ENCODE measurements at places on chromosomes 2 and 18.

DNA sequence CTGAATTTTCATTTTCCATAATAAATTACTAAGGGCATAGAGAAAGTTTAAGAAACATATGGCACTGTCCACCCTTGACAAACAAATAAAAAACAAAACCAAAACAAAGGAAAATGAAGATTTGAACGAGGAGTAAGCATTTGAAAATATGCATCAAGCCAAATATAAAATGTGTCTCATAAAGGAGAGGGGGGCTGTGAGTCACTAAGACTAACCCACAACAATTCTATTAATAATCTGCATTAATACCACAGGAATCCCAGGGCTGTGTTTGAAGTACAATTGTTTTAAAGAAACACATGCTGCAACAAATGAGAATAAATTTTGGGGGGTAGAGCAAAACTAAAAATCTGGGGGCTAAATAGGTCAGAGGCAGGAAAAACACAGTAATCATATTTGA, 53.8 kb upstream of the STK17B start:
- no peak for DNase-seq

DNA sequence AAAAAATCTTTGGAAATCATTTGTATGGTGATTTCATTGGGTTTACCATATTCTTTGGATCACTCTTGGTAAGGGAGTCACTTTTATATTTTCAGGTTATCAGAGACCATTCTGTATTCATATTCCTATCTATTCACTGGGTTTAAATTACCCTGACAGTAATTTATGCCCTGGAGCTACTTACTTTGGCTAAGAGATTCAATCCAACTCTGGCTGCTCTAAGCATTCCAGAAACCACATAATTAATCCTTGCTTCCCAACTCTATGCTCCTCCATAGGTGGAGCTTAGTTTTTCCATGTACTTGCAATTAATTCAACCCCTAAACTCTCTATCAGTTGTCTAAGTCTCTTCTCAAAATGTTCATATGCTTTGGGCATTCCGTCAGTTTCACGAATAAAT, 336.3 kb downstream of the AGPS start:
- no peak for DNase-seq

DNA sequence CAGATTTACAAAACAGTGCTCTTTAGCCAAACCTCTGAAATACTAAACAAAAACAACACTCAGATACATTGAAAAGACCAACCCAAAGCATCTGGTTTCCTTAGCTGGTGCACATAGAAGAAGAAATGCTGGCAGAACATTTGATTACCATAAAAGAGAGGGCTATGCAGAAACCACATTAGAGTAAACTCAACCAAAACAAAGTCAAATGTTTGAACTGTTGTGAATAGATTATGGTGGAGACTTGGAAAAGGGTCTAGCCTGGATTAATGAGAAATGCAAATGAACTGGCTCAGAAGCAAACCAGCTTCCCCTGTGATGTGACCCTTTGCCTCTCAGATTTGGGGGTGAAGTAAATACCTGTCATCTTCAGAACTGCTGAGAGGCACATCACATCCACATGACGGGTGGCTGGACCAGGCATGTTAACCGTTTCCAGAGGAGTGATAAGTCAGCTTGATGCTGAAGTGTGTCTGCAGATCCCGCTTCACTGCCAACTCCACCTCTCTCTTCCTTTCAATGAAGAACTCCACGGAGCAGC, 153.0 kb downstream of the NRP2 start:
- DNase-seq: no peak

DNA sequence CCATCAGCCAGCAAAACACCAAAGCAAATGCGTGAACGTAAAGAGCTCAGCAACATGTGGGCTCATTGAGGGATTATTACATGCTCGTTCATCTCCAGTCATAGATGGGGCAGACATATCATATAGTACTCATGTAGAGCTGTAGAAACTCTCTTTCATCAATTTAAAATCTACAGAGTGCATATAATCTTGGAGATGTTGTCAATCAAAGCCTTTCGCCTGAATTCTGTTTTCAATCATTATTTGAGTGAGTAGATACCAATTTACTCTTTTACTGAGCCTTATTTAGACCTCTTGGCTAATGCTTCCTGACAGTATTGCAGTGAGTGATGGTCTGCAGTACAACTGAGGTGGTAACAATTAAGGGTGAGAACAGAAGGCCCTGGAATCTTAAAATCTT, 7.0 kb downstream of the RIT2 start:
- DNase-seq: no peak

DNA sequence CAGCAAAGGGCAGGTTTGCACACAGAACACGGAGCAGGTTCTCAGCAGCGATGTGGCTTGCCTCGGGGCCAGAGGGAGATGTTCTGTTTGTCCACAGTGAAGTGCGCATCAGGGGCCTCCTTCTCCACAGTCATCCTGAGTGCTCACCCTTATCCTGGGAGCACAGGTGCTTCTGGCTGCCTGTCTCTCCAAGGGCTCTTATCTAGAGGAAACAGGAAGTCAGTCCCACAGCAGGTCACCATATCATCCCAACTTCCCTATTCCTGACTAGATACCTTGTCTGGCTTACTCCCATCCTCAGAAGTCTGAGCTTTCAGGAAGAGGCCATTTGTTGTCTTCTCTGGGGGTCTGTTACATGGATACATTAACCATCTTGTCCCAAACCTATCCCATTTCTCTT, at the start of gene CD207:
CD207 (minus strand) TSS at position 174 of the 400 bp plus-strand sequence; CDS start at position 134, 40 bp downstream.
- no peak for DNase-seq

DNA sequence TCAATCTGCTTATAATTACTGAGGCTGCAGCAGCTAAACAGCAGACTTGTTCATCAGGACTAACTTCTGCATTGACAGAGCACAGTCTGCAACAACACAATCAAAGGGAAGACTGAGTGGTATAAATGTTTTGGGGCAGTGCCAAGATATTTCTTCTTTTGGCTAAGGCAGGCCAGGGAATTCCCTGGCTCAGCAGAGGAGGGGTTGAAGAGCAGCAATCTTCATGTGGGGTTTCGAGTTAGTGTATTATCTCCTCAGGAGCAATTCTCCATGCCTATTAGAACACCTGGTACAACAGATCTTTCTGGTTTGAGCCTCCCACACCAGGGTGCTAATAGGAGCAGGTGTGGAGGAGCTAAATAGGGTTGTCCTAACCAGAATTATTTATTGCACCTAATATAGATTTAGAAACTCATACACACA, 103.0 kb upstream of the STK17B start:
- DNase-seq: peak; percentile 89

DNA sequence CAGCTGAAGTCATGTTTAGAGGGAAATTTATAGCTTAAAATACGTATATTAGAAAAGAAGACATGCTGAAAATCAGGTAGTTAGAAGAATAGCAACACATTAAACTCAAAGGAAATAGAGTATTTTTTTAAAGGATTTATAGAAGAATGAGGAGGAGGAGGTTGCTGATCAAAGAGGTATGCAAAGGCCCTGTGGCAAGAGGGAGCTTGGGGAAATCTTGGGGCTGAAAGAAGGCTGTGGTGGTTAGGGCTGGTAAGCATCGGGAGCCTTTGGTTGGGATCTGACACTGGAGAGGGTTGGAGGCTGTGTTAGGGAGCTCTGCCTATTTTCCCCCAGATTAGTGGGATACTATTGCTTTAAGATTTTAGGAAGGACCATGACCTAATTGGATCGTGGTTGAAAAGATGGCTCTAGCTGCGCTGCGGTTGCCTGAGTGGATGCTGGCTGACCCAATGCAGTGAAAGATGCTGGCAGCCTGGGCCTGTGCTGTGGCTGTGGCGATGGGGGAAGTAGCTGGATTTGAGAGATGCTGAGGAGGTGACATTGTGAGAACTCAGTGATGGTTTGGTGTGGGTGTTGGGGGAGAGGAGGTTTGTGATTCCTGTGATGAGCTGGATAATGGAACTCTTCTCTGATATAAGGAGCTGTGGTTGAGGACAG, 11.7 kb downstream of the DGKD start:
- no peak for DNase-seq

GRCh38 chr18:13259701-13260100, 41.1 kb downstream of the LDLRAD4 start:
- no peak for DNase-seq

GRCh38 chr2:29615183-29615582, 306.2 kb downstream of the ALK start:
- DNase-seq: no peak

- no peak for DNase-seq
These were observed 4.5 kb downstream of the STK17B start for GRCh38 chr2:196166876-196167275.

DNA sequence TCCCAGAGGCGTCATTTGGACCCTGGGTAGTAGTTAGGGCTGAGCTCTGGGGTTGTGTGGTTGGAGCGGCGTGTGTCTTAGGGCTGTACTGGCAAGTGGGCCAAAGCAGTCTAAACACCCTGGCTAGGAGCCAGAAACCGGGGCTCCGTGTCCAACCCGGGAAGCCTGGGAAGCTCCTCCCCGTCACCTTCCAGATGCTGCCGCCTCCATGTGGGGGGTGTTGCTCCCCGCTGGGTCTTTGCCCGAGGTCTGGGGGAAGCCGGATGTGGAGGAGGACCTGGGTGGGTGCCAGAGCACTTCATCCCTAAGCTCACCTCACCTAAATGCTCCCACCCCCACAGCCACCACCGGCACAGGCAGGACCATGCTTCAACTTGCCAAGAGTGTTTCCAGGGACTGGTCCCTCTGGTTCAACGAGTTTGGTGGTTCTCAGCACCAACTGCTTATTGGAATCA, 25.4 kb downstream of the TET3 start:
- DNase-seq: peak; percentile 98

DNA sequence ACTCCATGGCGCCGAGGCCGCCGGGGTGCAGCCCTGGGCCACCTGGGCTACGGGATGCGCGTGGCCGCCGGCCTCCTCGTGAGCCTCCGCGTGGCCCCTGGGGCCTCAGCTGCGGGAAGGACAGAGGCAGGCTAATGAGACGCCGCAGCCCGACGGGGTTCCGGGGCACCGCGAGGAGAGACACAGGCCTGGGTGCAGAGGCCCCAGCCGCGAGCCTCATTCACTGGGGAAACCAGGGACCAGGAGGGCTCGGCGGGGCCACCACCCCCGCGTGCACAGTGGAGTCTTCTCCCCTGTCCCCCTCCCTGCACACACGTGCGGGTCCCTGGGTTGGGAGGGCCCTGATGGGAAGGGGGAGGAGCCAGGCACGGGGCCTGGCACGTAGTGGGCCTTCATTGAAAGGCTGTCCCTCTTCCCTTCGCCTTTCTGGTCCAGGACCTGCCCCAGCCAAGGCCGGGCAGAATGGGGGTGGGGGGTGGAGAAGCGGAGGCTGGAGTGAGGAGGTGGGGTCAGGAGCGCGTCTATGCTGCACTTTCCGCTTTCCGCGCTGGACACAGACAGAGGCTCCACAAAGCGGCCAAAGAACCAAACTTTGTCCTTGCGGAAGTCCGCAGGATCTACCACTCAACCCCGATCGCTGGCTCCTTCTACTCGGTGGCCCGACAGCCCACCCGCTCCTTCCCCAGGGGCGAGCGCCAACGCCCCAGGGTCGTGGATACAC, 9.1 kb downstream of the ALPP start:
- DNase-seq: no peak

- DNase-seq: no peak
These were observed 533.0 kb downstream of the TMX3 start for GRCh38 chr18:68181956-68182355.

- DNase-seq: peak; percentile 58
These were observed 14.6 kb downstream of the CLASP1 start for GRCh38 chr2:121634354-121635307.

GRCh38 chr2:144324446-144325045, 195.4 kb downstream of the ZEB2 start:
- no peak for DNase-seq

- no peak for DNase-seq
These were observed 27.4 kb upstream of the CCNYL1 start for GRCh38 chr2:207683879-207684627.

DNA sequence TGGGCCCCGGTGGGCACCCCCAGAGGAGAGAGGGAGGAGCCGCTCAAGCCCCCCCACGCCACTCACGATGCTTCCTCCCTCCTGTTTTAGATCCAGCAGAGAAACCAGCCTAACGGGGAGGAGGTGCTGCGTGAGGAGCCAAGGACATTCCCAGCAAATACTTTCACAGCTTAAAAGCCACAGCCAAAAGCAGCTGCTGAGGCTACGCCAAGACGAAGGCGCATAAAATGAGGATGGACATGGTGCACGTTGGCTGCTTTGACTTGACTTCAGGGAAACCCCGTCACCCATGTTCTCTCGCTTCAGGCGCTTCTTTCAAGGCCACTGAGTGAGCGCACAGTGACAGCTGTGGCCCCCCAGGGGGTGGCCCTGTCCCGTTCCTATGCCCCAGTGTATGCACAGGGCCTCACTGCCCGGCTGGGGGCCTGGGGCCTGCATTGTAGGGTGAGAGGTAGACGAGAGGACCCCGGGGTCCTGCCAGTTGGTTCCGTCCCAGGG, 72.1 kb upstream of the PXDN start:
- no peak for DNase-seq

GRCh38 chr2:191611614-191612013, 66.3 kb upstream of the NABP1 start:
- no peak for DNase-seq

DNA sequence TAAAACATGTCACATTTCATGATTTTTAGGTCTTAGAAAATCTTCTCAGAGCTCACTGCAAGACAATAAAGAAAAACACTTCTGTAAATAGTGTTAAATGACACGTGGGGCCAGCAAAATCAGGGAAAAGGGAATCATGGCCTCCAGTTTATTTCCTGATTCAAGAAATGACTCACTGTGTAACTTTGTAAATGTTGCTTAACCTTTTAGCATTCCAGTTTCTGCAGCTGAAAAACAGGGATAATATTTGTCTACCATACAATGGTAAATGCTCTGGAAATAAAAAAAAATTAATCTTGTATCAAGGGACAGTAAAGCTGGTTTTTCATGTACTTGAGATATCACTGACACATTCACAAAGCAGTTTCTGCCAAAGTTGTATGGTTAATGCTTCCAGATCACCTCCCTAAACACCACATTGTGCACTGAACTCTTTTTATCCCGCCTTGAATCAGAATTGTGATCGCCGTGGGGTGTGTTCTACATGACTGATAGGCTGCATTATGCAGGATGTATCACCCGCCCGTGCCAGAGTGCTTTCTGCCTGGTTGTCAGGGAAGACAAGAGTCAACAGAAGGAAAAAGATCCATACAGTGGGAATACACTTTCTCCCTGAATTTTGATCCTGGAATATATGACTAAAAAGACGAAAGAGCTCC, 238.8 kb downstream of the IKZF2 start:
- DNase-seq: no peak

- DNase-seq: no peak
These were observed 15.7 kb downstream of the SPC25 start for GRCh38 chr2:168874368-168875054.

- DNase-seq: no peak
These were observed 665.8 kb upstream of the ZEB2 start for GRCh38 chr2:145185696-145186095.

DNA sequence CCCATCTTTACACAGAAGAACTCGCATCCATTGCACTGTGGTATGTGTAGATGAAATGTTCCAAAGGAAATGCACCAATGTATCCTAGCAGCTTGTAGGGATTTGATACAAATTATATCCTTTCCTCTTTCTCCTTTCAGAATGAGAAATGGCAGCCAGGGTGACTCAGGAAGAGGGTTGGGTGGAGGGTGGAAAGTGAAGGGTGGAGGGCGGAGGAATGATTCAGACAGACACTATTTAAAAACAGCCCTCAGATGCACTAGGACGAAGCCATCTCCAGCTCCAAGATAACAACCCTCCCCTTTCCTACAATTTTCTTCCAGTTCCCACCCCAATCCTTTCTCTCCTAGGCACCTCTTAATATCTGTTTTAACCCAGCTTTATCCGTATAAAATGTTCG, 96.2 kb upstream of the STK39 start:
- DNase-seq: no peak
